ENCODE measurements at places on chromosomes 2 and 18.
A peak's percentile ranks its signal among the peaks of the same experiment; 100 is the strongest.

DNA sequence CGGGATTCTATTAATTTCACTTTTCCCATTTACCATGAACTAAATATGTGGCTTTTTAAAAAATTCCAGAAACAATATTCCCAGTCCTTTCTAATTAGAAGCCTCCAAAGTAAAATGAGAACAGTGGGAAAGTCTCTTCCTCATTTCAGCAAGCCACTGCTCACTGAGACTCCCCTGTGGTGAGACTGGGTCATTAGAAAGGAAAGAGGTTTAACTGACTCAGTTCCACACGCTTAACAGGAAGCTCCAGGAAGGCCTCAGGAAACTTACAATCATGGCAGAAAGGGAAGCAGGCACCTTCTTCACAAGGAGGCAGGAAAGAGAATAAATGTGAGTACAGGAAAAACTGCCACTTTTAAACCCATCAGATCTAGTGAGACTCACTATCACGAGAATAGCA, 258.9 kb upstream of the CHAC2 start:
- DNase-seq: no peak

DNA sequence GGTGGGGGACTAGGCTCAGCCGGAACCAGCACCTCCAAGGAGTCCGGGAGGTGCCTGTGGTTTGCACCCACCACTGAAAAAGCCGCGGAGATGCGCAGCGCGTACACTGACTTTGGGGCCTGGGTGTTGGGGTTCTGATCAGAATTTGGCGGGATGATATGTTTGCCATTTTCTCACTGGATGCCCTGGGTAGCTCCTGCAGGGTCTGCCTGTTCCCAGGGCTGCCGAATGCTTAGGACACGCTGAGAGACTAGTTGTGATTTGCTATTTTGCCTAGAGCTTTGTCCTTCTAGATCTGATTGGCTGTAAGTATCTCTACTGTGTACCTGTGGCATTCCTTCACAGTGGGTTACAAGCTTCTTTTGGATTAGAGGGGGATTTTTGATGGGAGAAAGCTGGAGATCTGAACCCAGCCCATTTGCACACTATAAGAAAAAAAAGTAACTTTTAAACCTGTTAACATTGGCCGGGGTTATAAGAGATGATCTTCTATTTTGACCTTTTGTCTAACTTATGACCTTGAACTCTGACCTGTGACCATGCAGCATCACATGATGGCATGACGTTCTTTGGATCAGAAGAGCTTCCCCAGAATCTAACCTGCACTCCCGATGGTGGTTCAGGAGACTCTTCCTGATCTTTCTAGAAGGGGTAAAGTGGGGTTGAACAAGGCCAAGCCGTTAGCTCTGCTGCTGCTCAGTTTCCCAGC, 1.6 kb downstream of the KCNE4 start:
- DNase-seq: no peak

GRCh38 chr18:72197591-72197990, 346.6 kb downstream of the CBLN2 start:
- DNase-seq: no peak

GRCh38 chr2:88654714-88655113, 27.4 kb upstream of the EIF2AK3 start:
- DNase-seq: peak; percentile 52

DNA sequence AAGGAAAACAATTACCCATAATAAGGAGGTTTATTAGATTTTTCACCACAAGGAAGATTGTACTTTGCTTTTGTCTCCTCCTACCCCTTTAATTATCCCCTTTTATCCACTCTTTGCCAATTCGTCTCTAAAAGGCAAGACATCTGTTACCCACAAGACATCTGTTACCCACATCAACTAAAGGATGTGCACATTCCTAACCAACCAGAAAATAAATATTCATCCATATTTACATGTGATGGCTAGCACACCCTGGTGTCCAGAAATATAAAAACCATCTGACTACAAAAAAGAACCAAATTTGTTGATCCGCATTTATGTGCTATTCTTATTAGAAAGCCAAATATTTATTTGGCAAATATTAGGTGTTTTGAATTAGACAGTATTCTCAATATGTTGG, 35.7 kb downstream of the ACVR1C start:
- peak; percentile 4 for DNase-seq

GRCh38 chr2:27191070-27191829, 20.6 kb upstream of the ATRAID start:
- peak; percentile 62 for DNase-seq

- DNase-seq: no peak
Observed at GRCh38 chr2:192087398-192087958, 107.3 kb downstream of the TMEFF2 start.

GRCh38 chr2:157866202-157866601, 9.9 kb downstream of the ACVR1 start:
- DNase-seq: no peak

GRCh38 chr2:8624855-8625398, 56.9 kb upstream of the ID2 start:
- no peak for DNase-seq

GRCh38 chr18:23504720-23505119, 1.4 kb downstream of the RMC1 start:
- no peak for DNase-seq

DNA sequence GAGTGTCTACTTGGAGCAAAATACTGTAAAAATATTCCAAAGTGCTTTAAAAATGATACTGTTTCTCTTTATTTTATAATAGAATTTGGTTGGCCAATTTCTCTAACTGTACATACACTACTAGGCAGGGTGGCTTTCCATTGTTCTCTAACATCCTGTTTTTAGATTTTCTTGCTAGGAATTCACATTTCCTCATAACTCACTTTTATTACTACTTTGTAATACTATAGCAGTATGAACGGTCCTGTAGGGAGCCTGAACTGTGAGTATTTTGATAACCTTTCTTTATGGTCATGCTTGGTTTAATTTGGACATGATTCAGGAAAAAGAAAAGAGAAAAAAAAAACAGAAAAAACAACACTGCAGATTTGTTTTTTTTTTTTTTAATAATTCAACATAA, 37.8 kb downstream of the GCG start:
- peak; percentile 21 for DNase-seq

GRCh38 chr2:26644188-26644835, 3.1 kb upstream of the CIB4 start:
- DNase-seq: no peak

DNA sequence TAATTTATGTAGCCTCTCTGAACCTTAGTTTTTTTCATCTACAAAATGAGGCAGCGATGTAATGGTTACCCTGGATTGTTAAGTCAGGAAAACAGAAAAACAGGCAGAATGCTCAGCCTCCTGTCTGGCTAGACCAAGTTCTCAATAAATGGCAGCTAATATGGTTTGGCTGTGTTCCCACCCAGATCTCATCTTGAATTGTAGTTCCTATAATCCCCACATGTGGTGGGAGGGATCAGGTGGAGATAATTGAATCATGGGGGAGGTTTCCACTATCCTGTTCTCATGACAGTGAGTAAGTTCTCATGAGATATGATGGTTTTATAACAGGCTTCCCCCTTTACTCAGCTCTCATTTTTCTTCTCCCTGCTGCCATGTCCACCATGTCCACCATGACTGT, 220.0 kb downstream of the CMPK2 start:
- DNase-seq: no peak

DNA sequence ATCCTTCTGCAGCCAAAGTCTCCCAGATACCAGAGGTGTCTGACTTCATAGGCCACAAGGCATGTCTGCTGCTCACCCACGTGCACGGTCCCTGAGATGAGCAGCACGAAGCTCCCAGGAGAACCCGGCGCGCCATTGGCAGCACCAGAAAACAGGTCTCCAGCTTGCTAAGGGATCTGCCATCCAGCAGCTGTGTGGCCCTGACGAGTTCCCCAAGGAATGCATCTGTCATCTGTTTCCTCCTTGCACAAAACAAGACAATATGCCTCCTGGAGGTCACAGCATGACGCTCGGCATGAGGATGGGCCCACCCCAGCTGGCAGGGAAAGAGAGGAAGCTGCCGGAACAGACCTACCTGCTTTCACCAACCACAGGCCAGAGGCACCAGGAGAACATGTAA, 29.2 kb downstream of the HS6ST1 start:
- DNase-seq: no peak

- no peak for DNase-seq
Observed at GRCh38 chr2:68158134-68158447, 403 bp downstream of the PNO1 start.

DNA sequence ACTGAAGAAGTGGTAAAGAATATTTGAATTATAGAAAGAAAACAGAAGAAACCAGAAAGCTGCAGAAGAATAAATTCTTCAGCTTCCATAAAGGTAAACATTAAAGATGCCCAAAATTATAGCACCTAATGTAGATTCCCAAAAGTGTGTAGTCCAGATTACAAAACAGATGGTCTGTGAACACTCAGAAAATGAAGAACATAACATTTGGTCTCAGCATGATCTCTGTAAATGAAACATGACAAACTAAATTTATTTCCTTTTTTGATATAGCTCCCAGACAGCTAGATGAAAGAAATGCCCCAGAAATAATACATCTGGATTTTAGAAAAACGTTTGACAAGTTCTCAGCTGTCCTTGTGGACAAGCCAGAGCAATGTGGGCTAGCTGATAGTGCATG, 794.2 kb upstream of the NXPH2 start:
- DNase-seq: no peak

- DNase-seq: no peak
Observed at GRCh38 chr2:106282462-106283170, 88.5 kb upstream of the UXS1 start.

- no peak for DNase-seq
Observed at GRCh38 chr2:25323610-25324189, 18.0 kb downstream of the DNMT3A start.

- no peak for DNase-seq
Observed at GRCh38 chr2:221100467-221101089, 471.5 kb downstream of the EPHA4 start.

GRCh38 chr18:76265497-76266235, 229.4 kb downstream of the ZNF516 start:
- no peak for DNase-seq

GRCh38 chr18:13447621-13448334, 229.2 kb downstream of the LDLRAD4 start:
- peak; percentile 86 for DNase-seq

- no peak for DNase-seq
Observed at GRCh38 chr18:79460481-79461300, 65.0 kb downstream of the NFATC1 start.

GRCh38 chr2:235945608-235946140, 222.5 kb downstream of the GBX2 start:
- no peak for DNase-seq
